ENCODE measurements at places on chromosomes 12 and 14. TPM values are rescaled to one million over a fixed set of nuclear protein-coding genes. Genes with fewer than 3 reads are reported as not detected.

- DNase-seq = no peak
Measured at GRCh38 chr14:29865299-29865698, 62.3 kb downstream of the PRKD1 start.

DNA sequence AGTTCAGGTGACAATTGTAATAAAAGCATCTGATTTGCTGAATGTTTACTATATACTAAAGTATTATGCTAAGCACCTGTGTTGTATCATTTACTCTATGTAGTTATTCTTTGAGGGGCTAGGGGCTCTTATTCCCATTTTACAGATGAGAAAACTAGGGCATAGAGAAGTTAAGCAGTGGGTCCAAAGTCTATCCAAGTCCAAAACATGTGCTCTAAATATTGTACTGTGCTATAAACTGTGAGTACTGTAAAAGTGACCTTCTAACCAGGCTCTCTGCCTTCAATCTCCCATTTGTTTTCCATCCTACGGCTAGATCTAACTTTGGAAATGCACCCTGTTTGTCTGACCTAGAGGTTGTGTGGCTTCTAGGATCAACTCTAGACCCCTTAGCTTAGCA is 9.0 kb downstream of the ACVR1B start:
- DNase-seq = no peak

- DNase-seq = no peak
Measured at GRCh38 chr14:105507247-105507646, 16.2 kb downstream of the TEDC1 start.

DNA sequence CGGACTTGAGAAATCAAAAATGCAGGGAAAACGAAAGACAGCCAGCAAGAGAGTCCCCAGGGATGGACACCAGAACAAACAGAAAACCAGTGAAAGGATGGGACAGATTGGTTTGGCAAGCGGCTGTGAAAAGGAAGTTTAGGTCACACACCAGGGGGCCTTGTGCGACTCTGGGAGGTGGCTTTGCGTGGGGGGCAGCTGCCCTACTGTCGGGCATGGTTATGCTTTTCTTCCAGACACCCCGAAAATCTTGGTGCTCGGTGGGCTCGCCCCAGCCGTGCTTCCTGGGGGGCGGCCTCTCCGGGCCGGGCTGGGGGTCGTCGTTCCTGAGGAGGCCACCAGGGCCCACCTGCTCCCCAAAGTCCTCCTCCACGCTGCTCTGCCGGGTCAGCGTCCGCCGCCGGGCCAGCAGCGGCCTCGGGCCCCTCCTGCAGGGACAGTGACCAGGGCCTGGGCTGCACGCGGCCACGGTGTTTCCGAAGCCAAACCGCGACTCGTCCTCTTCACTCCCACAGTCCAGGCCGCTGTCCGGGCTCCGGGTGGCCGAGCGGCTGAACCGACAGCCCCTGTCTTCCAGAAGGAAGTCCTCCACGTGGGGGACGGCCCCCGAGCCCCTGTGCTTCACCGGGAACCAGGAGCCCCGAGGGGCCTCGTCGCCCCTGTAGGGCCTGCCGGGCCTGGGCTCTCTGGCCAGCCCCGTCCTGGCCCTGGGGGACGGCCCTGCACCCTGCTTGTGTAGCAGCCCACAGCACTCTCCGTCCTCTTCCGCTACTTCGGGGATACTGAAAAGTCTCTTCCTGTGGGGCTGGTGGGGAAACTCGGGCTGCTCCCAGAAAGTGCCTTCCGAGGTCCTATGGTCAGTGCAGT is 86.5 kb downstream of the PIWIL1 start:
- DNase-seq = no peak

Gene KLRC4
- not detected for total RNA-seq

Gene OR9K2
- total RNA-seq = not detected

DNA sequence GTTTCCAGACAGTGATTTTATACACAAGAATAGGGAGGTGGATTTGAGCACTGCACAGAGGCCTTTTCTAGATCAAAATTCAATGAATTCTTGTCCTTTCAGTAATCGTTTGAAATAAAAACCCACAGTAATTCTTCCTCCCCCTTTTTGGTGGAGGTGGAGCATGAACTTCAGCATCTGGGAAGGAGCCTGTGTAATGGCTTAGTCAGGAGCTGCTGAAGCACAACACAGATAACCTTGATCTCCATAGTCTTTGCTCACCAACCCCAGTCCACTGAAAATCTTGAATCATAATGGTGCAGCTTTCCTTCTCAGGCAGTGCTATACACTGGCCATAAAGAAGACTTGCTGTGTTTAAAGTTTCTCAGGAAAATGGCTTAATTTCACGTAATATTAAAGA is 6.4 kb upstream of the TBPL2 start:
- DNase-seq = peak; percentile 79

DNA sequence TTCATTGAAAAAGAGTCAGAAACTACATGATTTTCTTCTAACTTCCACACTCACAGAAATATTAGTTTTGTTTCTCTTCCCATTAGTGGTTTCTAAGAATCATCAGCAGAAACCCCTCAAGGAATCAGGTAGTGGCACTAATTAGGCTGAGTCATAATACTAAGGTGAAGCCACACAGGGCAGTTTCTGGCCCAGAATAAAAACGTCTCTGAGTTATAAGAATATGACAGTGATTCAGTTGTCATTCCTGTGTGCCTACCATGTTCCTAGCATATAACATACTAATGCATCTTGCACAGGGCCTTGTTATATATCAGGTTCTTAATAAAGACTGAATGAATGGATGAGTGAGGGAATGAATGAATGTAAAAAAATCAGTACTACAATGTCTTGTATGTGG is 206.0 kb upstream of the PLEKHG7 start:
- no peak for DNase-seq

Gene RERG
- total RNA-seq = 1.6 TPM

GRCh38 chr12:19482036-19482435 is 42.7 kb downstream of the AEBP2 start:
- DNase-seq = no peak

Gene CAPZA3
- not detected for total RNA-seq

GRCh38 chr14:89186856-89187376 is 230.1 kb downstream of the FOXN3 start:
- DNase-seq = no peak

DNA sequence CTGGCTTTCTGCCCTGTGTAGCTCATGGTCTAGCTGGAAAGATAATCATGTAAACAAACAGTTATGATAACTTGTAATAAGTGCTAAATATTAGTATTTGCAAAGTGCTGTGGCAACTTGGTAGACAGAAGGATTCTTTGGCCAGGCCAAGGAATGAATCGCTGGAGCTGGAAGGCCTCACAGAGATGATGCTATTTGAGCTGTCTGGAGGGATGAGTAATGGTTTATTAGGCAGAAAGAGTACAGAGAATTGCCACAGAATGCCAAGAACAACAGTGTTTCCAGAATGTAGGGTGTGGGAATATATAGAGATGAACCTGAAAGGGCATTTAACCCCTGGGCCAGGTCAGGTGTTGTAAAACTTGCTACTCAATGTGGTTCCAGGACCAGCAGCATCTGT is 27.6 kb downstream of the OTX2 start:
- DNase-seq = no peak

- DNase-seq = no peak
Measured at GRCh38 chr14:71465316-71465715, 466.9 kb upstream of the RGS6 start.

Gene HHIPL1
- 1.1 TPM for total RNA-seq

DNA sequence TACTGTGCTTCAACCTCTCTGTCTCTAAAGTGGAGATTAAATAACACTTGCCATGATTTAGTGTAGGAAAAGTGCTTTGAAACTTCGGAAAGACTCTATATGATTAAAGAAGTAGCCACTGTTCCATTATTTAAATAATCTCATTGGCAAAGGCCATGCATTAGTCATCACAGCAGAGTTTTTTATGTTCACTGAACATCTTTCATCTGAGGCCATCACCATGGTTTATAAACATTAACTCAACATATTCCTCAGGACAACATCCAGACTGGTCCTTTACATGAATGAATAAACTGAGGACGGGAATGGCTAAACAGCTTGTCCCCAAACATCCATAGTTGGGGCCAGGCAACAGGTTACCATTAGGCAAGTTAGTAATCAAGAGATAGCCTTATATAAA is 124.6 kb upstream of the FRMD6 start:
- DNase-seq = no peak

Gene ACOT4
- total RNA-seq = 5.1 TPM

Gene BMP4
- 2.7 TPM for total RNA-seq

GRCh38 chr12:5295151-5295550 is 136.8 kb upstream of the NTF3 start:
- DNase-seq = no peak

DNA sequence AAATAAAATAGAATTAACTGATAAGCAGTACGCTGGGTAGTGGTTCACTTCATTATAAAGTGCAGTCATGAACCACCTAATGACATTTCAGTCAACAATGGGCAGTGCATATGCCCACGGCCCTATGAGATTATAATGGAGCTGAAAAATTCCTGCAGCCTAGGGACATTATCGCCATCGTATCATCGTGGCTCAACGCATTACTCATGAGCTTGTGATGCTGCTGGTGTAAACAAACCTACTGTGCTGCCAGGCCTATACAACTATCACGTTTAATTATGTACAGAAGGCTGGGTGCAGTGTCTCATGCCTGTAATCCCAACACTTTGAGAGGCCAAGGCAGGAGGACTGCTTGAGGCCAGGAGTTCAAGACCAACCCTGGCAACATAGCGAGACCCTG is 62.3 kb upstream of the TMEM263 start:
- no peak for DNase-seq

DNA sequence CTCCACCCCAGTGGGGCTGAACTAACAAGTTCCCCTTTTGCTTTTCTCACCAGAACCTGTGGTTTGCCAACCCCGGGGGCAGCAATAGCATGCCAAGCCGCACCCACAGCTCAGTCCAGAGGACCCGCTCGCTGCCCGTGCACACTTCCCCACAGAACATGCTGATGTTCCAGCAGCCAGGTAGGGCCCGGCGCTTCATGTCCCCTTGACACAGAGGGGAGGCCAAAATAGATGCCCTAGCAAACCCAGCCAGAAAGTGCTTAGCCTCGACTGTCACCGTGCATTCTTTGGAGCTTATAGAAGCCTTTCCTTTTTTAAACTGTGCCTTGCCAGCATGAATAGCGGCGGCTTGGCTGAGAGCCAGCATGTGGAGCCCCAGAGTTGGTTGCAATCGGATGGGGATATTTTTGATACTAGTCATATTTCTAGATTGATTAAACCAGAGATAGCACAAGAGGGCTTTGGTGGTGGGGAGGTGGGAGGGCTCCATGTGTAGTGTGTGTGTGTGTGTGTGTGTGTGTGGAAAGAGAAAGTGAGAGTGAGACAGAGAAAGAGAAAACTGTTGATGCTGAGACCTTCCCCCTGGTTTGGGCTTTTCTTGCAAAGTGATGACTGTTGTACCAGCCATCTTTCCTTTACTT is 126.1 kb downstream of the GCH1 start:
- DNase-seq = no peak

Gene SPX
- total RNA-seq = 9.4 TPM

DNA sequence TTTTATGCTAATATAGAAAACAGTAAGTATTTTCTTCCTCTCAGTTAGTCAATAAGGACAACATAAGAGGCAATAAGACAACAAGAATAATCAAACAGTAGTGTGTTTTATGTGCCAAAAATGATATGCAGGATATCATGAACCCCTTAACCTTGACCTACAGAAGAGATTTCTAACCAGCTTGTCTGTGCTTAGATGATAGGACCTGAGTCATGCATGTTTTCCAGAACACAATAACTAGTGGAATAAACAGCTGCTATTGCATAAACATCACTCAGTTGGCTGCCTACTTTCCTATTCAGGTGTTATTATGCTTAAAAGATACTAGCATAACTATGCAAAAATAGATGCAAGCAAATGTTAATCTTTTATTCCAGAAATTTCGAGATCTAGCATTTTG is 282.5 kb downstream of the PRKD1 start:
- no peak for DNase-seq

Gene NABP2
- 38.9 TPM for total RNA-seq

DNA sequence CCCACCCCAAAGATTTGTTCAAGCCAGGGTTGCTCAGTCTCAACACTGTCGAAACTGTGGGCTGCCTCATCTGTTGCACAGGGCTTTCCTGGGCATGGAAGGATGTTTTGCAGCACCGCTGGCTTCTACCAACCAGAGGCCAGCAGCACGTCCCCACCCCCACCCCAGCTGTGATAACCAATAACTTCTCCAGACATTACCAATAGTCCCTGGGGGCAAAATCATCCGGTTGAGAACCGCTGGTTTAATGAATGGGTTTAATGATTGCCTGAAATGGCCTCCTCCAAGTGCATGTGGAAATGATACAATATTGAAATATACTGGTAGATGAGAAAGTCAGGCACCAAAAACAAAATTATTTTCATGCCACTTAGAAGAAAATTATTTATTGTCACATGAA is 44.5 kb downstream of the RIMBP2 start:
- DNase-seq = no peak

DNA sequence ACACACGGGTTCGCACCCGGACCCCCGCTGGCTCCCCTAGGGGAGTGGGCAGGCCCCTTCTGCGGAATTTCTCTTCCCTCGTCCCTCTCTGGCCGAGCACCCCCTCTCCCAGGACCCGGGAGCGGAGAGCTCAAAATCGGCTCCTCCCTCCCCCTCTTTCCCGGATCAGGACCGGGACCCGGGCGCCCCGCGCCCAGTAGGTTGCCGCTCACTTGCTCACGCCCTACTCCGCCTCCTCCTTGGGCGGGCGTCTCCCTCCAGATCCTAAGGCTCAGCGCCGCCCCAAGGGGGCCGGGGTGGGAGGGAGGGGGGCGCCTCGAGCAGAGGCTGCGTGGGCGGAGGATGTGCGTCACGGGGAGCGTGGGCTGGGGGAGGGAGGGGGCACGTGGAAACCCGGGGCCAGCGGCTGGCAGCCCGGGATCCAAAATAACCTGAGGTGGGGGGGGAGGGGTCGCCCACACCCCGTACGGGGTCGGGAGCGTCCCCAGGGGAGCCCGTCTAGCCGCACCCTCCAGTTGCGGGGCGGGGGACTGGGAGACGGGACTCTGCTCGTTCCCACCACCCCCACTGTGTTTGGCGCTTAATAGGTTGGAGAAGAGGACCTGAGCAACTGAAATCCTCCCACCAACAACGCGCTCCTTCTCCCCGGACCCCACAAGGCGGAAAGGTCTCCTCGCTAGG is 1.8 kb upstream of the NAB2 start:
- no peak for DNase-seq

Gene RPL36AL
- total RNA-seq = 168 TPM
